ENCODE measurements at places on chromosomes 6 and 20.

GRCh38 chr6:114042267-114043016 is 71.5 kb upstream of the HDAC2 start:
- no peak for DNase-seq

DNA sequence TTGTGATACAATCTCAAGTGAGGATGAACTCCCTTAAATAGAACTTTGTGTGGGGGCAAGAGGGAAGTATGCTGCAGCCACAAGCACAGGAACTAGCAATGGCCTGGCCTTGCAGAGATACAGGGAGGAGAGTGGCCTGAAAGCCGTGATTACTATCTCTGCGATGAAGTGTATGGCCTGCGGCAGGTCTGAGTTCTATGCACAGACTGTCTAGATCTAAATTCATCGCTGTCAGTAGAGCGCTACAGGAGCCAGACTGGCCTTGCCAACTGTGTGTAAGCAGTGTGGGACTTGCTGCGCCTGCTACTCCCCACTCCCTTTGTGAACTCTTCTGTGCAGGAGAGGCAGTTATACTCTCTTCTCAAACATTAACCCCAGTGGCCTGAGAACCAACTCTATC is 997.0 kb downstream of the GRIK2 start:
- DNase-seq: no peak

DNA sequence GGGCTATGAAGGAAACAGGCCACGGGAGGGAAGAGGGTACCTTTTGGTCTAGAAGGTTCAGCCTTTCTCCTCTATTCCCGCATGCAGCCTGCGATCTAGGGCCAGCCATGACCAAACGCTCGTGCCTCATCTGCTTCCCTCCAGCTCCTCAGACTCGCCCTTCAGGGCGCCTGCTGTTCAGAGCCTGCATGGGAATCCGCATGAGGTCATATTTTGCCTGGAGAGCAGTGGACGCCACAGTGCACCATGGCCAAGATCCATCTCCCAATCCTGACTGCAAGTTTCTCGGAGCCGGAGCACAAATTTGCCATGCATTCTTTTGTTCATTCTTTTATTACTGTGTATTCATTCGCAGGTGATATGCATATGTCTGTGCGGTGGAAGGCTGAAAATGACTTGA is 608.1 kb downstream of the QKI start:
- no peak for DNase-seq

DNA sequence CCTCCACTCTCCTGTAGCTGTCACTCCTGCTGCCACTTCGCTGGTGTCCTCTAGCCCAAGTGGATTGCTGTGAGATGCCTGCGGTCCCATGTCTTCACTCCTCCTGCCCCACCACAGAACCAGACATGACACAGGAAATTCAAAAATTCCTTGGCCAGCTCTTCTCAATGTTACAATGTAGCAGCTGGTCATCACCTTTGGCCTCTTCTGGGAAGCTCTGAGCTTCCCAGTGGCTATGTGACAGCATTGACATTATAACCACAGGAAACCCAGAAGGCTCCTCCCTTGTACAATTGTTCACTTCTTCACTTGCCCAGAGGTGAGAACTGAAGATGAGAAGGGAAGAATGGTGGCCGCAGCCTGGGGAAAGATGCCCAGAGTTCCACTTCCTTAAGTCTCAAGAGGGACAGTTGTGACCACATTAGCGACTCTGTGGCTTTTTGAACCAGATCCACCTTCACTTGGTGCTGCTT is 76.1 kb upstream of the NAA20 start:
- no peak for DNase-seq

- no peak for DNase-seq
Observed at GRCh38 chr6:139584599-139584998, 210.2 kb upstream of the CITED2 start.

DNA sequence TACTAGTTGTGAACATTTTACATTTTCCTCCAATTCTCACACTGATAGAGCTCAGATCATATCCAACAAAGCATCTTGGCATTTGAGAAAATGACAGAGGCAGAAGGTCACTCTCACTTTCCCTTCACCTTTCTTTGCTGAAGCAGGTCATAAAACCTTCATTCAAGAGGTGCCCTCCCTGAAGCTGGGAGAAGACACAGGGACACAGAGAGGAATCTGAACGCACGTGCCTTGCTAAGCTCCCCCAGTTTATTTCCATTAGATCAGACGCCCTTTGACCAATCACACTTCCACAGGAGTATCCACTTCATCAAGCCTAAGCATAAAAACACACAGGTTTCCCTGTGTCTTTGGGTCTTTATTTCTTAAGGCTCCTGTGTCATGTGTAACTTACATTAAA is 9.2 kb upstream of the MBOAT1 start:
- no peak for DNase-seq

DNA sequence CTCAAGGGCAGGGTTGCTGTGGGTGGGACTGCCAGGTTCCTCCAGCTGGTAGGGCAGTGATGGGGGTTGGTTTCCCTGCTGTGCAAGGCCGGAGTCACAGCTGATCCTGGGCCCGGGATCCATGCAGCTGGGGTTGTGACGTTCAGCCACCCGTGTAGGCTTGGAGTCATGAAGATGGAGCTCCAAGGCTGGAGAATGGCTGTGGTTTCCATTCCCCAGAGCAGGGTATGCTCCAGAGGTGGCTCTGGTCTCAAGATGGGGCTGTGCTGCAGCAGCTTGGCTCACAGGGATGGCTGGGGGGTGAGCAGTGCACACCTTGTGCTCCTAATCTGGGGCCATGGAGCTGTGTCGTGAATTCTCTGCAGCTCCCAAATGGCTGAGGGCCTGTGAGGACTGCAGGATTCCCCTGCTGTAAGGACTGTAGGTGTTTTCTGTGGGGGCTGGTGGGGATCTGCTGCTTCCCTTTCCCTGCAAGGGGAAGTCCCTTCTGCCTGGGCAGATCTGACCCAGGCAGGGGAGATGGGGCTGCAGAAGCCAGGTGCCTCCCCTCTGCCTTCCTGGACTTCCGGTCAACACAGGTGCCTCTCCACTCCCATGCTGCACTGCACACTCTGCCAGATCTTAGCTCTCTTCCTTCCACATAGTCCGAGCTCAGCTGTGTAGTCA is 15.9 kb downstream of the KIF25 start:
- DNase-seq: no peak

DNA sequence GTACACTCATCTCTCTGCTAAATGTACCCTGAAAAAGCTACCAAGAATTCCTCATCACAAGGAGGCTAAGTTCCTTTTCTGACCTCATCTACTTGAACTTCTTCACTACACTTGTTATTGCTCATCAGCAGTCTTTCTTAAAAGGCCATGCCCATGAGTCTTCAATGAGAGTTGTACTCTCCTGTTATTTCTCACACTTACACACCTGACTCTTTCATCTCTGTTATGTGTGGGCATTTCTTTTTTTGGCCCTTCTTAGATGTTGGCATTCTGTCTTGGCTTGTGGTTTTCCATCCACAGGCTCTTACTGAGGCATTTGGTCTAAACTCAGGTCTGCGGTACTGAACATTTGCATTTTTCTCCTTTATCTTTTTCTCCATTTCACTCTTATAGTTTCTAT is 10.7 kb upstream of the SLC17A1 start:
- DNase-seq: no peak

DNA sequence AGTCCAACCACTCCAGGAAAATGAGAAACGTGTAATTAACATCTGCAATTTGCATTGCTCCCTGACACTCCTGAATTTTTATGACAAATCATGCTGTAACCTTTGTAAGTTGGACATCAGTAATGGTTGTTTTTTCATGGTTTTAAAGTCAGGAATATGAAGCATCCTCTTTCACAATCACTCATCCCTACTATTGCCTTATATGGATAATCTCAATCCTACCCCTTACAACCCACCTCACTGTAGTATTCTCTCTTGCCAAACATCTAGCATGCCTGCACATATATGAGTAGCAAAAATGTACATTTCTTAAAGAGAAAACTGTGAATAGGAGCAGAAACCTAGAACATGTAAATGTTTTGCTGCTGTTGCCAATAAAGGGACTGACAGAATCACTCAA is 729.5 kb downstream of the KIF16B start:
- DNase-seq: no peak

DNA sequence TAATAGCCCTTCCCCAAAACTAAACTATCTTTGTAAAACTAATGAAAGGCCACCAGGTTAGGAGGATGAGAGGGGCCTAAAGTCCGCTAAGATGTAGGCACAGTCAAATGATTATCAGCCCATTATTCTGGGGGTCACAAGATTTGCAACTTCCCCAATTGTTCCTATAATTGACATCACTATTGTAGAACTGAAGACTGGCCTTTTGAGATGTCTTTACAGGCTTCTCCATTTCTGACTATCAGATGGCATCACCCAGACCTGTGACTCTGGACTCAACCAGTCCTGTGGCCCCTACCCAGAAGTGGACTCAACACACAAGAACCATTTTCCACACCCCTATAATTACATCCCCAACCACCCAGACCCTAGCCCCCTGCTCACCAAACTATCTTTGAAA is 61.5 kb upstream of the MAP7 start:
- no peak for DNase-seq

GRCh38 chr6:105511639-105512038 is 108.8 kb upstream of the PREP start:
- DNase-seq: no peak

Measured in urothelium cell line (cell line).